ENCODE measurements at places on chromosomes 13 and 19.
A peak's percentile ranks its signal among the peaks of the same experiment; 100 is the strongest.

DNA sequence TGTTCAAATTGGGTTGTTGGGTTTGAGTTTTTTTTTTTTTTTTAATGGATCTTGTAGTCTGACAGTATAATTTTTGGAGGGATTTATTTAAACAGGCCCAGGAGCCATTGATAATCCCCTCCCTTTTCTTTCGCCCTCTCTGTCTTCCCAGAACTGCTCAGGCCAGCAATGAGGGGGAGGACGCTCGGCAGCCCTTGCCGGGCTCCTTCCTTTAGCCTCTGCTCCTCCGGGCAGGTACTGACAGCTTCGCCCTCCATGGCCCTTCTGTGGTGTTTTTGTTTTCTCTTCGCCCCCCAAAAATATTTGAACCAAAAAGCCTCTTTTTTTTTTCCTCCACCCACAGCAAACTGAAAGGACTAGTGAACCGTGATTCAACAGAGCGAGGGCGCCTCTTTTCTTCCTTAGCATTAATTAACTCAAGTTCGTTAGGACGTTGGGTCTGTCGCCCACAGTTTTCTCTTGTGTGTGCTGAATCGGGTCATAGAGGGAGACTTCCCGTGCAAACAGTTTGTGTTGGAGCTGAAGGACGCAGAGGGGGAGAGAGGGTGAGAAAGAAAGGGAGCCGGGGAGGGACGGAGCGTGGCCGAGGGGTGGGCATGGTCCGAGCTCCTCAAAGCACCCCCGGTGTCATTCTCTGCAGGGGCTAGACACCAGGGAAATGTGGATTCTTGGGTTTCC lies 21.5 kb downstream of the NFIX start:
- no peak for DNase-seq

- no peak for DNase-seq
Observed at GRCh38 chr19:18009412-18010066, 1.6 kb downstream of the ARRDC2 start.

GRCh38 chr13:32314271-32315237 lies 609 bp downstream of the ZAR1L start:
- DNase-seq = peak; percentile 61

- DNase-seq = no peak
Observed at GRCh38 chr19:36837176-36837905, 846 bp downstream of the ZNF790 start.

GRCh38 chr13:39527961-39528660 lies 74.9 kb downstream of the LHFPL6 start:
- no peak for DNase-seq

GRCh38 chr19:56348289-56348877 lies 33.7 kb upstream of the ZSCAN5A start:
- DNase-seq = no peak

GRCh38 chr19:6543866-6544347 lies 13.1 kb downstream of the TNFSF9 start:
- DNase-seq = no peak

DNA sequence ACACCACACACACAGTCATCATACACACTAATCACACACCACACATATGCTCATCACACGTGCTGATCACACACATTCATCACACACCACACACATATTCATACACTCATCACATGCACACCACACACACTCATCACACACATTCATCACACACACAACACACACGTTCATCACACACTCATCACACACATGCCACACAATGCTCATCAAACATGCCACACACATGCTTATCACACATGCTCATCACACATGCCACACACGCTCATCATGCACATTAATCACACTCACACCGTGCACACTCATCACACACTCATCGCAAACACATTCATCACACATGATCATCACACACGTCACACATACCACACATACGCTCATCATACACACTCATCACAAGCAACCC lies 47.5 kb downstream of the C1QTNF9 start:
- no peak for DNase-seq

DNA sequence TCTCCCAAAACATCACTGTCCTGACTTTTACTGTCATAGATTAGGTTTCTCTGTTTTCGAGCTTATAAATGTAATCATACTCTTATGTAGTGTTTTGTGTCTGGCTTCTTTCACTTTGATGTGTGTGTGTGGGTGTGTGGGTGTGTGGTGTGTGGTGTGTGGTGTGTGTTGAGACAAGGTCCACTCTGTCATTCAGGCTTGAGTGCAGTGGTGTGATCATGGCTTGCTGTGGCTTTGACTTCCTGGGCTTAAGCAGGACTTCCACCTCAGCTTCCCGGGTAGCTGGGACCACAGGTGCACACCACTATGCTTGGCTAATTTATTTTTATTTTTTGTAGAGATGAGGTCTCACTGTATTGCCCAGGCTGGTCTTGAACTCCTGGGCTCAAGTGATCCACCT lies 59.6 kb downstream of the PDS5B start:
- DNase-seq = peak; percentile 33

- no peak for DNase-seq
Observed at GRCh38 chr13:21016487-21016886, 44.9 kb downstream of the LATS2 start.

All from activated naive CD8-positive, alpha-beta T cell treated with anti-CD3 and anti-CD28 coated beads for 36 hours (primary cell).